ENCODE measurements at places on chromosomes 7 and 10.

GRCh38 chr10:17993361-17993760 is 41.6 kb downstream of the SLC39A12 start:
- no peak for DNase-seq

- DNase-seq, result no peak
These were observed 318.4 kb upstream of the KAT6B start for GRCh38 chr10:74507951-74508350.

DNA sequence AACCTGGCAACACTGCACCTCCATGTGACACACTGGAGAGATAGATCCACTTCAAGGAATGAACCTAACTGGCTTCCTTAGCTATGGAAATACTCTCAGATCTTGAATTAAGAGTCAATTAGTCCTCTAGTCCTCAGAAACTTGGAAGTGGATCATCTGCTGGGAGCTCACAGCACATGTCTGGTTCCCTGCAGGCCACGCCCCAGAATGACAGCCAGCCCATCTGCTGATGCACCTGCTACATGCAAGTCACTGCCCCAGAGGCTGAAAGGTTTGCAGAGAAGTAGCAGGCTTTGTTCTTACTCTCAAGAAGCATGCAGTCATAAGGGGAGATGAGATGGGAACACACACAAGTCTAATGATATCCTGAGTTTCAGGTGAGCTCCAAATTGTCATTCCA is 275.9 kb downstream of the SKAP2 start:
- peak; percentile 19 for DNase-seq

DNA sequence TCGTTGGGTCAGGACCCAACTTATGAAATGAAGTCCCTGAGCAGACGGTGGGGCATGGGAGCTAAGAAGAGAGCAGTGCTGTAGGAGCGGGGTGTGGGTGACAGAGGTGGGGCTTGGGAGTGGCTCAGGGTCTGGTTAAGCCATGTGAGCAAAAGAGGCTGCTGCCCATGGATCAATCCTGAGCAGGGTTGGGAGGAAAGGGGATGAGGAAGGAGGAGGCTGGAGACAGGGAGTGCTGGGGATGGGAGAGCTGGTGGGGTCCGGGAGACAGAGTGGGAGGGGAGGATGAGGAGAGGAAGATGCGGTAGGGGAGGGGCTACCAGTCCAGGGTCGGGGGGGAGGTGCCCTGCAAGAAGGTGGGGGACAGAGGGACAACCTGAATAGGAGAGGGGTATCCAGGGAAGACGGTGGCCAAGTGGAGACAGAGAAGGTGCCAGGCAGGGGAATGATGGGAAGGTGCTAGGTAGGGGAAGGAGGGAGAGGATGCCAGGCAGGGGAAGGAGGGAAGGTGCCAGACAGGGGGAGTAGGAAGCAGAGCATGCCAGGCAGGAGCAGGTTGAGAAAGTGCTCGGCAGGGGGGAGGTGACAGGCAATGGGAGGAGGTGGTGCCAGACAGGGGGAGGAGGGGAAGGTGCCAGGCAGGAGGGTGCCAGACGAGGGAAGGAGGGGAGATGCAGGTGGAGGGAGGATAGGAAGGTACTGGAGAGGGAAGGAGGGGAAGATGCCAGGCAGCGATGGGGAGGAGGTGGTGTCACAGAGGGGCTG is 27.5 kb upstream of the SMARCD3 start:
- DNase-seq, result no peak

DNA sequence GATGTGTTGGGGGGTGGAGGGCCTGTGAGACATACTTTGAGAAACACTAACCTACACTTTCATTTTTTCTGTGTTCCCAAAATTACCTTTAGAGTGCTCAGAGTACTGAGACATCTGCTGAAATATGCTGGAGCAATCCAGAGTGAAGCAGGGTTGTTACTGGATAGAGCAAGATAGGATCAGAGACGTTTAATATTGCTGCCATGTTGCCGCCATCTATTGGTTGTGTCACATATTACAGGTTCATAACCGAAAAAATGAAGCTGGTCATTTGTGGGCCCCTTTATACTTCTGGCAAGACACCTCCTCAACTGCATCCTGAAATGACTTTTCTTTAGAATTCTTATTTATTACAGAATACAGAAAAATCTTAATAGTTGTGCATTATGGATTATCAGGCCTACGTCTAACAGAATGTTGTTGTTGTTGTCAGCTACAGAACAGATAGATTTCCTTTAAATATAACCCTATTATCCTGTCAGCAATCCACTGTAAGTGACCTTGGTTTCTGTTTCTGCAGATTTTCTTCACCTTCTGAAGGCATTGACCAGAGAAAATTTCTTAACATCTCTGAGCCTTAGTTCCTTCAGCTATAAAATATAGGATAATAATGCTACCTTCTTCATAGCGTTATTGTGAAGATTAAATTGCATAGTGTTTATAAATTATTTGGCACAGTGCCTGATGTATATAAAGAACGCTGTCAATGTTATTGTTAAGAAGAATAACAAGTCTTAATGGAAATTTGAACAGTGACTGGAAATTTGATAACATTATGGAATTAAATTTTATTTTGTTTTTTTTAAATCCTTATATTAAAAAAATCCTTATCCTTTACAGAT is 16.2 kb upstream of the DLD start:
- DNase-seq, result no peak

- DNase-seq, result no peak
These were observed 442.0 kb downstream of the SORCS1 start for GRCh38 chr10:106722524-106722923.

GRCh38 chr7:24227068-24227467 is 56.9 kb upstream of the NPY start:
- no peak for DNase-seq

- no peak for DNase-seq
These were observed 108.1 kb upstream of the FAM133B start for GRCh38 chr7:92698237-92698841.

Measured in NCI-H510A (cell line).